Heart right ventricle (tissue), 16 donors: ENCODE measurements at places on chromosomes 1 and 21. TPM values are rescaled to one million over a fixed set of nuclear protein-coding genes. Genes with fewer than 3 reads are reported as not detected.
A peak's percentile ranks its signal among the peaks of the same experiment; 100 is the strongest.

The GJA5 gene
- total RNA-seq, result 13.1 TPM

The LINGO4 gene
- total RNA-seq, result 0.57 TPM

The CYP4B1 gene
- total RNA-seq, result 2.1 TPM

The GATAD2B gene
- total RNA-seq, result 52.6 TPM

The FAAH gene
- 9.8 TPM for total RNA-seq

DNA sequence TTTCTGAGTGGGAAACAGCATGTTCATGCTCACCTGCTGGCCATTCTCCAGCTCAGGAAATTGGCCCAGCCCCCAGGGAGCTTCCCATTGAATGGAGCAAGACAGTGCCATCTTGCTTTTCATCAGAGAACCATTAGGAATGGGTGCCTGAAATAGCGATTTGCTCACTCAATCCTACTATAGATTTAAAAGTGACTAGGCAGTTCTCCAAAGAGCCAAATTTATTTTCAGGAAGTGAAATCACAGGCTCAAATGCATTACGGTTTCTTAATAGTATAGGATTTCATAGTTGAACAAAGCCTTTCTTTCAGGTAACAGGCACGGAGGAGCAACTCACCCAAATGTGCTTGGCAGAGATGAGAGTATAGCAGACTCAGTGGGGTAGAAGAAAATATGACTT is 272.1 kb downstream of the GRIK1 start:
- H3K36me3 ChIP-seq, result no peaks in the 10 kb centered on the region
- no peak overlapping the region for H3K4me3 ChIP-seq
- H3K4me1 ChIP-seq, result no peaks in the 10 kb centered on the region
- no peaks in the 10 kb centered on the region for H3K27me3 ChIP-seq

DNA sequence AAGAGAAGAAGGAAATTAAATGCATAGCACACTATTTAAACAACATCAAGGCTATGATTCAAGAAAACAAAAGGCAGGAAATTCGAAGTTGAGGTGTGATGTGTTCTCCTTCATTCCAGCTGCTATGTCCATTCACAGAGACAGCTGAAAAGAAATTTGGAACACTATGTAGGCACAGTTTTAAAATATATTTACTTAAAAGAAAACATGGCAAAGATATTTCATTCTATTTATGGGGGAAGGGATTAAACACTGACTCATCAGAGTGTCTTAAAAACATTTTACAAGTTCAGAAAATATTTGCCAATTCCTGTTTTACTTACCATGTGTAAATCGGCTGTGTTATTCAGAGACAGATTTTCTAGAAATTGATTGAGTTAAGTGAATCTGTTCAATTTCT is 39.4 kb upstream of the NGF start:
- H3K4me3 ChIP-seq, result no peak overlapping the region
- no peaks in the 10 kb centered on the region for H3K27me3 ChIP-seq
- H3K27ac ChIP-seq, result no peak overlapping the region
- no peaks in the 10 kb centered on the region for H3K4me1 ChIP-seq
- no peak for DNase-seq

- H3K36me3 ChIP-seq, result no peaks in the 10 kb centered on the region
- peaks cover 40% of the 10 kb centered on the region for H3K4me1 ChIP-seq
- no peak overlapping the region for H3K27ac ChIP-seq
Measured at GRCh38 chr1:89523572-89524368, 859 bp upstream of the LRRC8B start.

DNA sequence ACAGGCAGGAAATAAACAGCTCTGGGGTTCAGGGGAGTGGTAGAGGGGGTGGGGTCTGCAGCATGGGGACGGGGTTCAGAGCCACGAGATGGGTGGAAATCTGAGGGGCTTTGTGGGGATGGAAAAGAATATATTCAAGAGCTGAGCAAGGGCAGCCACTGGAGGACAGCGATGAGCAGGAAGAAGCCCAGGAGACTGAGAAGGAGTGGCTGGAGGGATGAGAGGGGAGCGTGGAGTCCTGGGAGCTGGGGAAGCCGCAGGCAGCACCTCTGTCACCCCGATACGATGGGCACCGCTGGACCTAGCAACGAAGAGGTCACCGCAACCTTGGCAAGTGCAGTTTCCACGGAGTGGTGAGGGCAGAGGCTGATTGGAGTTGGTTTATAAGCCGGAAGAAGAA is 10.0 kb upstream of the KCNAB2 start:
- no peak for DNase-seq
- H3K27ac ChIP-seq, result no peak overlapping the region
- no peaks in the 10 kb centered on the region for H3K36me3 ChIP-seq
- H3K4me3 ChIP-seq, result no peak overlapping the region
- H3K4me1 ChIP-seq, result no peaks in the 10 kb centered on the region

- no peaks in the 10 kb centered on the region for H3K36me3 ChIP-seq
- no peaks in the 10 kb centered on the region for H3K4me1 ChIP-seq
- H3K27ac ChIP-seq, result peak overlapping the region; percentile 92
- no peak overlapping the region for H3K4me3 ChIP-seq
- DNase-seq, result no peak
Measured at GRCh38 chr21:14542638-14543037, 3.5 kb downstream of the SAMSN1 start.

- peak overlapping the region; percentile 33 for H3K4me3 ChIP-seq
- H3K4me1 ChIP-seq, result peaks cover 4% of the 10 kb centered on the region
- no peaks in the 10 kb centered on the region for H3K27me3 ChIP-seq
- no peak for DNase-seq
Measured at GRCh38 chr21:16082038-16082816, 352.4 kb downstream of the USP25 start.

DNA sequence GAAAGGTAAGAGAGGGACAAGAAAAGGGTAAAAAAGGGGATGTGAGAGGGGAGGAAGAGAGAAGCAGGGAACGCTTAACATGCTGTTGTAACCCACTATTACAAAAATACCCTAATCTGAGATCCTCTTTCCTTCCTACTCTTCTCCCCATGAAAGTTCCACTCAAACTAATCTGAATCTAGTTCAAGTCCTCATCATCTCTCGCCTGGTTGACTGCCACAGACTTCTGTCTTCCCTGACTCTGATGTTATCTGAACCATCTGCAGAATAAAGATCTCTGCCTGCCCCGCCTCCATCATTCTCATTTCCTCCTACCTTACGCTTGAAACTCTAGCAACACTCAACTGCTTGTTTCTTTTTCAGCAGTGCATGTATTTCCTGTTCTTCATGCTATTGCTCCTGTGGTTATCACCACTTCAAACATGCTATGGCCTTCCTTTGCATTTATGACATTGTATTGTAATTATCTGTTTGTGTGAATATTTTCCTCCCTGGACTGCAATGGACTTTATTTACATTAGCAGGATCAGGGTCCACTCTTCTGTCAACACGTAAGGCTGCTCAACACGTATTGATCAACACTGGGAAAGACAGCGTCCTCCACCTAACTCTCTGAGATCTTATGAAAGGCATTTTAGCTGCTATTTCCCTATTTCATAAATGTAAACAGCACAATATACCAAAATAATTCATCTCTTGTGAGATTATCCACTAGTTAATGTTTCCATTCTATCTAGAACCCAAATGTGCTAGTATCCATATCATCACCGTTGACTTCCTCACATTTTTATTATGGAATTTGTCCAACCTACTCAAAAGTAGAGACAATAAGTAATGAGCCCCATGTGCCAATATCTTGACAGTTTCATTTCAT is 215.5 kb upstream of the USP25 start:
- DNase-seq, result no peak
- no peaks in the 10 kb centered on the region for H3K36me3 ChIP-seq

DNA sequence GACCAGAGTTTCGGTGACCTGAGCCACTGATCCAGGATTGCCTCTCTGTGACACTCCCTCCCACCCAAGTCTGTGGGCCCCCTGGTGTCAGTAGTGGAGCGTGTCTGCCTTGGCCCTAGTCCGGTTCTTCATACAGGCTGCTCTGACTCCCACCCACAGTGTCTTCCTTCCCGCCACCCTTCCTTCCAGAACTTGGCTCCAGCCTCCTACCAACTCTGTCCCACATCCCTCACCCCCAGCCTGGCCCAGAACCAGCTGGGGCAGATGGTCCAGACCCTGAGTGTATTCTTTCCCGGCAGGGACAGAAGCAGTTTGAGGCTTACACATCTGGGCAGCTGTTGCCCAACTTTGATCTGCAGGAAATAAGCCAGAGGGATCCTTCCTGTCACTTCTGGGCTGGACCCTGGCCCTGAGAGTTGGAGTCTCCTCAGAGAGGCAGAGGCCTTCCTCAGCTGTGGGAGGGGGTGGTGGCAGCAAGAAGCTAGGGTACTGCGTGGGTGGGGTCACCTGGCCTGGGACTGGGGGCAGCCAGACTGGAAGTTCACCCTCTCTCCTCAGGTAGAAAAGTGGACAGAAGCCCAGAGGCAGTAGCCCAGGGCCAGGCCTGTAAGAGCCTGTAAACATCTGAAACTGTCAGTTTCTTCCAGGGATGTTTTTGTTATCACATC is 43.1 kb upstream of the EPS8L3 start:
- no peak for DNase-seq
- H3K4me1 ChIP-seq, result peaks cover 34% of the 10 kb centered on the region
- H3K27ac ChIP-seq, result no peak overlapping the region
- no peaks in the 10 kb centered on the region for H3K27me3 ChIP-seq

GRCh38 chr1:29743264-29743663 is 506.9 kb downstream of the PTPRU start:
- no peak overlapping the region for H3K4me3 ChIP-seq
- no peak overlapping the region for H3K27ac ChIP-seq
- H3K27me3 ChIP-seq, result no peaks in the 10 kb centered on the region
